ENCODE measurements at places on chromosomes 16 and 17.
A peak's percentile ranks its signal among the peaks of the same experiment; 100 is the strongest.

DNA sequence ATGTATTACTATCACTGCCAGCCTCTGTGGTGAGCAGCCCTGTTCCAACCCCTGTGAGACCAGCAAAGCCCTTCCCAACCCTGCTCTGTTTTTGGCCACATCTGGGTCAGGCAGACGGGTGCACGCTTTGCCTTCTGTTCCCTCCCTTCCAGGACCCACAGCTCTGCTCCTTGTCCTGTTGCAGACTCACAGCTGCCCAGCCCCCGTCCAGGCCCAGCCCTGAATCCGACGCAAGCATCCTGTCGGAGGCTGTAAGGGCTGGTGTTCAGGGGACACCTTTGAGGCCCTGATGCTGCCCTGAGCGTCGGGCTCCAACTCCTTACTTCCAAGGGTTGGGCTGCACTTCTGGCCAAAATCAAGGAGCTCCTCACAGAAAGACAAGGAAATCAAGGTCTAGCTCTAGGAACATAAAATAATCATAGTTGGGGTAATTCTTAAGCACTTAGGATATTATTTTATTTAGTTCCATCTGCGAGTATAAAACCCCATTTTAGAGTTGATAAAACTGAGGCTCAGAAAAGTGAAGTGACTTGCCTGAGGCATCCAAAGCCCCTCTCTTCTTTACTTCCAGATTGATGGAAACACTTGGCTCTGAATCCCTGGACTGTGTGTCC, 14.3 kb upstream of the SRCIN1 start:
- H3K27ac ChIP-seq: no peak overlapping the region
- H3K36me3 ChIP-seq: no peaks in the 10 kb centered on the region
- no peak for DNase-seq
- no peak overlapping the region for H3K4me3 ChIP-seq

DNA sequence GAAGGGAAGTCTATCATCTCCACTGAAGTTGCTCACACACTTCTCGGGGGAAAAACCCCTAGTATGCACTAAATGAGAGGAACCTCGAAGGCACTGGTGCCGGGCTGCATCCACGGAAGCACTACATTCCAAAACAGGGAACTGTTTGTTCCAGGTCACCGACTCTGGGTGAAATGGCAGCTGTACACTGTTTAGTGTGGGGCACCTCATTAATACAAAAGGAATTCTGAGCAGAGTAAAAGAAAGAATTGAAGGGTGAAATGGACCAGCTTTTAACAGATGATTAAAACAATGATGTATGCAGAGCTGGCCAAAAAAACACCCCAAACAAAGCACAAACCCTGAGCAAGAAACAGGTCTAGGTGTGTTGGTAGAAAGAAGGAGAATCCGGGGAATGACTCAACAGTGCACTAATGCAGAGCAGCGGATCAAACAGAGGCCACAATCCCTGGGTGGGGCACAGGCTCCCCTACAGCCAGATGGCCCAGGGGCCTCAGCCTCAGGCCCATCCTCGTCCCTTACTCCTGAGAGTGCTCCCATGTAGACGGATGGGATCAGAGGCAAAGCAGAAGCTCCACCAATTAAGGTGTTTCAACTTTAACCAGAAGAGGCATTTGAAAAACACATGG, 161.5 kb downstream of the ZFHX3 start:
- H3K36me3 ChIP-seq: peaks cover 35% of the 10 kb centered on the region
- no peak overlapping the region for H3K27ac ChIP-seq
- H3K4me1 ChIP-seq: no peaks in the 10 kb centered on the region
- DNase-seq: no peak
- no peaks in the 10 kb centered on the region for H3K27me3 ChIP-seq

DNA sequence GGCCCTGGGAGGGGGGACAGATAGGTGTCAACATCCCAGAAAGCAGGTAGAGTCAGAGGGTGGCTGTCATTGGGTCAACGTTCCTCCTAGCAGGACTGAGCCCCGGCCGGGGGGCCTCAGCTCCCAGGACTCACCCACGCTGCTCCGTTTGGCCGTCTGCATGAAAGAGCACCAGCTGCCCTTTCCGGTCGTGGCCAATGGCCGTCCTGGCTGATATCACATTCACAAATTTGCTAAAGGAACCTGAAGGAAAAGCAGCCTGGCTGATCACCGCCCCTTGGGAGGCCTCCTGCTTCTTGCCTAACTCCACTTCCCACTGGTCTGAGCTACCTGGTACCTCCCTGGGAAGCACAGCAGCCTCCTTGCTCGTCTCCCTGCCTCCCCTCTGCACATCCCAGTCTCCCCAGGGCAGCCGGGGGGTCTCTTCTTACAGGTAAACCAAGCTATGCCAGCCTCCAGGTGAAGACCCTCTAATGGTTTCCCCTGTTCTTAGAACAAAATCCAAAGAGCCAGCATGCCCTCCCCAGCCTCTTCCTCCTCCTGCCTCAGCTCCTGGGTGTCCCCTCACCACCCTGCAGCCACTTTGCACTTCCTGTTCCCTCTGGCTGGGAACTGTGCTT, 3.4 kb downstream of the NAGPA start:
- peaks cover 18% of the 10 kb centered on the region for H3K4me1 ChIP-seq
- no peak for DNase-seq
- H3K4me3 ChIP-seq: no peak overlapping the region

DNA sequence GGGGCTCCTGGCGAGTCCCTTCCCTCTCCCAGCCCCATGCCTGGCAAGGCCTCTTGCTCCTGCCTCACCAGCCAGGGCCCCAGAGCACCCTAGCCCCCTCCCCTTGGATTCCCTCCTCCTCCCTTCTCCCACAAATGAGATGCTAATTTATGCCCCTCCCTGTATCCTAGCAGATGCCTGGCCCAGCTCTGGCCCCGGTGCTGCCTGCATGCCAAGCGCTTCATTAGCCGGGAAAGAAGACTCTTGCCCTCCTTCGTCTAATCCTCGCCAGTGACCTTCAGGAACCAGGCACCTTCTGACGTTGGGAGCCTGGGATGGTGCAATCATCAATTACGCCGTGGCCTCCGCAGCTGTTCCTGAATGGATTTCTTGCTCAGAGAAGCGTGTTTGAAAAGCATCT, 127.8 kb downstream of the SDK2 start:
- H3K36me3 ChIP-seq: no peaks in the 10 kb centered on the region
- no peak overlapping the region for H3K4me3 ChIP-seq
- peaks cover 2% of the 10 kb centered on the region for H3K27me3 ChIP-seq
- no peak overlapping the region for H3K27ac ChIP-seq
- H3K4me1 ChIP-seq: no peaks in the 10 kb centered on the region

- DNase-seq: no peak
- peak overlapping the region; percentile 80 for H3K4me3 ChIP-seq
- no peaks in the 10 kb centered on the region for H3K36me3 ChIP-seq
- peaks cover 61% of the 10 kb centered on the region for H3K4me1 ChIP-seq
- H3K27ac ChIP-seq: no peak overlapping the region
- H3K27me3 ChIP-seq: peaks cover 12% of the 10 kb centered on the region
Measured at GRCh38 chr17:42675965-42676423, 800 bp downstream of the PLEKHH3 start.

DNA sequence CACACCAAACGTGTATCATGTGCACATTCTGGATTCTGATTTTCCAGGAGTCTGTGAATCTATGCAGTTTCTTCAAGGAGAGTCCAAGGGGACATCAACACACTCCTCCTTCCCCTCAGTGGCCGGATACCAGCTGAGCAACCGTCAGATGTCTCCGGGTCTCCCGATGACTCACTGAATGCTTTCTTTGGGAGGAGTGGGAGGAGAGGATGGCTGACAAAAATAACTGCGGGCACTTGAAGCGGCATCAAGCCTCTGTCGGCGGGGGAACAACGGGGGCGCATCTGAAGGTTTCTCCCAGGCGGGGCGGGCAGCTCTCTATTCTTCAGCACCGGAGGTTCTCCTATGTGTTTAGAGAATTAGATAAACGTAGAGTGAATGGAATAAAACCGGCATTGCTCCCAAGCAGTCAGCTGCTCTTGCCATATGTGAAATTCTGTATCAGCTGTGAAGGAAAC, 24.6 kb upstream of the LRRC75A start:
- H3K27me3 ChIP-seq: peaks cover 45% of the 10 kb centered on the region
- no peak for DNase-seq
- H3K4me1 ChIP-seq: peaks cover 5% of the 10 kb centered on the region
- H3K36me3 ChIP-seq: no peaks in the 10 kb centered on the region
- no peak overlapping the region for H3K4me3 ChIP-seq

- DNase-seq: no peak
- H3K4me3 ChIP-seq: no peak overlapping the region
- H3K4me1 ChIP-seq: no peaks in the 10 kb centered on the region
- no peak overlapping the region for H3K27ac ChIP-seq
- H3K36me3 ChIP-seq: no peaks in the 10 kb centered on the region
- no peaks in the 10 kb centered on the region for H3K27me3 ChIP-seq
Measured at GRCh38 chr17:73851921-73852320, 207.7 kb upstream of the SDK2 start.

All from activated B cell treated with CpG ODN at 0.5 μM for 24 hours (primary cell).